ENCODE measurements at places on chromosomes 13 and 19.
A peak's percentile ranks its signal among the peaks of the same experiment; 100 is the strongest.

GRCh38 chr19:31364963-31365362 is 15.7 kb upstream of the TSHZ3 start:
- DNase-seq = no peak

- no peak for DNase-seq
Observed at GRCh38 chr13:26688286-26688685, 72.3 kb downstream of the GPR12 start.

GRCh38 chr13:57629821-57630235 is 1.7 kb upstream of the PCDH17 start:
- DNase-seq = peak; percentile 42

GRCh38 chr13:88908961-88909441 is 1237.8 kb downstream of the SLITRK5 start:
- no peak for DNase-seq

DNA sequence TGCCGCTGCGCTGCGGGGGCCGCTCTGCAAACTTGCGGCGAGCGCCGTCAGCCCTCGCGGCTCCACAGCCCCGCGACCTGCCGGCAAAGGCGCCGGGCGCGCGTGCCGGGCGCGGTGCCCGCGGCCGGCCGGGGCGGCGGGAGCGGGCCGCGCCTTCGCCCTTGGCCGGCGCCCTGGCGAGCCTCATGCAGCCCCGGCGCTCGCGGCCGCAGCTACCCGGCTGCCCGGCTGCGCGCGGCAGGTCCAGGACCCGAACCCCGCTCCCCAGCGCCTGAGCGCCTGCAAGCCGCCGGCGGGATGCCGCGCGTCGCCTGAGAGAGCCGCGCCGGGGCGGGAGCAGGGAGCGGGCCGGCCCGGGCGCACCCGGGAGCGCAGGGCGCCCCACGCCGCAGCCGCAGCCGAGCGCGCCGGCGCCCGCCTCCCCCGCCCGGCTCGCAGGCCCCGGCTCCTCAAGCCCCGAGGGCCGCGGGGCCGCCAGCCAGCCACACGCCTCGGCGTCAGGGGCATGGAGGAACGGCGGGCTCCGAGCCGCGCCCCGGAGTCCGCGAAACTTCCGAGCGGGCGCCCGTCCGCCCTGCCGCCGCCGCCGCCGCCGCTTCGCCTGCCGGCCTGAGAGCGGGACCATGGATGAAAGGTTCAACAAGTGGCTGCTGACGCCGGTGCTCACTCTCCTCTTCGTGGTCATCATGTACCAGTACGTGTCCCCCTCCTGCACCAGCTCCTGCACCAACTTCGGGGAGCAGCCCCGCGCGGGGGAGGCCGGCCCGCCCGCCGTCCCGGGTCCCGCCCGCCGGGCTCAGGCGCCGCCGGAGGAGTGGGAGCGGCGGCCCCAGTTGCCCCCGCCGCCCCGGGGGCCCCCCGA is 564 bp downstream of the HS6ST3 start:
- no peak for DNase-seq

DNA sequence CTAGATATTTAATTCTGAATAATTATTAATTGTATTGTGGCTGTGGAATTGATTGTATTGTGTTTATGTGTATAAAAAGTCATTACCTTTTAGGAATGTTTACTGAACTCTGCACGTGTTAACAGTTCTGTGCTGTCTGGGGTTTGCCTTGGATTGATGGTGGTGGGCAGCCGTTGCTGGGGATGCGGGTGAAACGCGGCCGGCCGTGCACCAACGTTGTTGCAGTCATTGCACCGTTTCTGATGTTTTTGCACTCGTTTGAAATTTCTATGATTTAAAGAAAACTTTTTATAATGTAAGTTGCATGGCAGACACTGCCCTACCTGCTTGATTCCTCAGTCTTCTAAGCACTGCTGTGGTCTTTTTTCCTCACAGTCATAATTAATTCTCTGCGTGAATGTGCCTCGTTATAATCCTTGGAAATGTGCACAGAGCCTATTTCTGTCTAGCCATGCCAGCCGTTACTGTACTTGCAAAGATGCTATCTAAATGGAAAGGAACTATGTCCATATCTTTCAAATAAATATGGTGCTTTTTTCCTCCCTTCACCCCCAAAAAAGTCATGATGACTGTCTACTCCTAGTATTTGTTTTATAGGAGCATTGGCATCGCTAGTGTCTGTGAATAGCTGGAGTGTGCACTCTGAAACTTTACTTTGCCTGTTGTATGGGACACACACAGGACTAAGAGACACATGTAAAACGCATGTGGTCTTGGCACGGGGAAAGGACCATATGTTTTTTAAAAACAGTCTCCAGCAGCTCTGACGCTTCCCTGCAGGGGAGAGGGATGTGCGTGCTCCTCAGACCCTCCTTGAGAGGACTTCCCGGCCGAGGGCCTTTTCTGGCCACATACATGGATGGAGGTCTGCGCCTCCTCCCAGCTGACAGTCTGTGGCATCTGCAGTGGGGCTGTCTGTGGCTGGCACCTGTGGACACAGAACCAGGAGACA is 40.7 kb upstream of the MCF2L start:
- no peak for DNase-seq

DNA sequence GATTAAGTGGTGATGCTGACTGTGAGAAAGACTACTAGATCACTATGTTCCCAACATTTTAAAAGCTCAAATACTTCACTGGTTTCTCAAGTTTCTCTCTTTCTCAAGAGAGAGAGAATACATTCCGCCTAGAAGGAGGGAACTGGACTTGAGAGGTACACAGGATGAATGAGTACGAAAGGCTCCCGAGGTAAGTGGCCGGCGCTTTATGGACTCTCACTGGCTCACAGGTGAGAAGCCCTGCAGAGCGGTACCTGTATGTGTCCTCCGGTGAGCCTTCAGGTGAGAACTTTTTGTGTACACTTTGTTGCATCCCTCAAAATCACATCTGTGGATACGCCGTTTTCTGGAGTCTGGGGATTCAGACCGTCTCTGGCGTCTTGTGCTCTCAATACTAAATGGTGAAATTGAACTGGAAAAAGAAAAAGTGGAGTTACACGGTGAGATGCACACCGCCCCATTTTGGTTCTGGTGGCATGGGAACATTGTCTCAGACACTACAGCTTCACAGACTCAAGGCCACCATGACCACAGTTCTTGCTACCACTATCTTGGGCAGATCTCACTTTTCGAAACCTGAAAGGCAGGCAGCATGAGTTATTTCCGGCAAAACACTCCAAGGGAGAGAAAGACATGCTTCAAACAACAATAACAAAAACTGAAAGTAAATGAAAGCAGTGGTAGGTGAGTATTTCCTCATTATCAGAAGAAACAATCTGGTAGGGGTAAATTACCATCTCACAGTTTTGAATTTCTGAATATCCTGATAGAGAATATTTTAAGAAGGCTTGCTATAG is 418.9 kb downstream of the KLF12 start:
- DNase-seq = peak; percentile 92

DNA sequence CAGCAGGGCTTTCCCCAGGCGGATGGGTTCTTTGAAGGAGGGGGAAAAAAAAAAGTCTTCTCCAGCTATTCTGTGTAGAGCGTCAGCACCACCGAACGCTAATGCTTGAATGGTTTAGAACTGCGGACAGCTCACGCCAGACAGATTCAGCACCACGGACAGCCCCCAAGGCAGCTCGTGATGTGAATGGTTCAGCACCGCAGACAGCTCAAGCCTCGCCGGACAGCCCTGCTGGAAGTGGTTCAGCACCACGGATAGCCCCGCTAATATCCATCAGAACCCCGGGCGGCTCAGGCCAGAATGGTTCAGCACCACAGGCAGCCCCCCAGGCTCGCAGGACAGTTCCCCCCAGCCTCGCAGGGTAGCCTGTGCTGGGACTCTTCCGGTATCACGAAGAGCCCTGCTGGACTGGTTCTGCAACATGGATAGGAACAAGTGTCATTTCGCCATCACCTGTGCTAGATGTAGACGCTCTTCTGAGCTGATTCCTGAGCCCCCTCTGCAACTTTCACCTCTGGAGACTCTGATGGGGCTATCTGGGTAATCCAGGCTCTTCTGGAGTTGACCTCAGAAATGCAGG is 4.9 kb upstream of the SMIM17 start:
- peak; percentile 23 for DNase-seq

DNA sequence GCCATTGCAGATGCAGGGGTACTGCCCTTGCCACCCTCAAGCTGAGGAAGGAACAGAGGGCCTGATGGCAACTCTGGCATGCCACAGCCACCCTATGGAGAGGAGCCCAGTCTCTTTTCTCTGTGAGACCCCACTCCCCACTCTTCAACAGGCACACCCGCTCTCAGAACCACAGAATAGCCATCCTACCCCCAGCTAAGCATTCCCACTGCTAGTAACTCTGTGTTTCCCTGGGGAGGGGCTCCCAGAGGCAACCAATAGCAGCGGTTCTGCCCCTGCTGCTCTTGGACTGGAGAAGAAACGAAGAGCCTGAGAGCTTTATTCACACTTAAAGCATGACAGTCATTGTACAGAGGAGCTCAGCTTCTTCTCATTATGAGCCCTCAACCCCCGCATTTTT is 49.3 kb downstream of the UBL3 start:
- no peak for DNase-seq

DNA sequence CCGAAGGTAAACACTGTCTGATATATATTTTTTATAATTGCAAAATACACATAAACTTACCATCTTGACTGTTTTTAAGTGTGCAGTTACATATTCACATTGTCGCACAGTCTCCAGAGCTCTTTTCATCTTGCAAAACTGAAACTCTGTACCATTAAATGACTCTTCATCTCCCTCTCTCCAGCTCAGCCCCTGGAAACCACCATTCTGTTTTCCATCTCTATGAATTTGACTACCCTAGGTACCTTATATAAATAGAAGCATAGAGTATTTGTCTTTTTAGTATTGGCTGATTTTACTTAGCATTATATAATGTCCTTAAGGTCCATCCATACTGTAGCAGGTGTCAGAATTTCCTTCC is 45.8 kb downstream of the LRCH1 start:
- no peak for DNase-seq

- peak; percentile 92 for DNase-seq
Observed at GRCh38 chr19:49555600-49556411, 24.6 kb downstream of the NOSIP start.

- no peak for DNase-seq
Observed at GRCh38 chr19:12484011-12484370, 625 bp downstream of the ZNF709 start.

DNA sequence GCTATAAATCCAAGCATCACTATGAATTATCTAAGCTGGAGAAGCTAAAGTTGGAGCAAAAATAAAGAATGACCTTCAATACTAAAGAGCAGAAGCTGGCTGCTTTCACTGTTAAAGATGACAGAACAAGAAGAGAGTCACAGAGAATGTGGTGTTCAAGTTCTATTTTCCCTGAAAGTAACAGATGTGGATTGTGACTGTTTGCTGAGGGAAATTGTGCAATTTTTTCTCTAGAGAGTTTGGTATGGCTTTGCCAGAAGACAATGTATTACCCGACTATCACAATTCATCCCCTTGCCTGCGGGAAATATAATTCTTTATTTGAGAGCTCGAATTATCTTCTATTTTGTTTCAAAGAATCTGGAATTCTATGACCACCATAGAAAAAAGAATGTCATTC is 83.1 kb downstream of the TNFSF13B start:
- no peak for DNase-seq

DNA sequence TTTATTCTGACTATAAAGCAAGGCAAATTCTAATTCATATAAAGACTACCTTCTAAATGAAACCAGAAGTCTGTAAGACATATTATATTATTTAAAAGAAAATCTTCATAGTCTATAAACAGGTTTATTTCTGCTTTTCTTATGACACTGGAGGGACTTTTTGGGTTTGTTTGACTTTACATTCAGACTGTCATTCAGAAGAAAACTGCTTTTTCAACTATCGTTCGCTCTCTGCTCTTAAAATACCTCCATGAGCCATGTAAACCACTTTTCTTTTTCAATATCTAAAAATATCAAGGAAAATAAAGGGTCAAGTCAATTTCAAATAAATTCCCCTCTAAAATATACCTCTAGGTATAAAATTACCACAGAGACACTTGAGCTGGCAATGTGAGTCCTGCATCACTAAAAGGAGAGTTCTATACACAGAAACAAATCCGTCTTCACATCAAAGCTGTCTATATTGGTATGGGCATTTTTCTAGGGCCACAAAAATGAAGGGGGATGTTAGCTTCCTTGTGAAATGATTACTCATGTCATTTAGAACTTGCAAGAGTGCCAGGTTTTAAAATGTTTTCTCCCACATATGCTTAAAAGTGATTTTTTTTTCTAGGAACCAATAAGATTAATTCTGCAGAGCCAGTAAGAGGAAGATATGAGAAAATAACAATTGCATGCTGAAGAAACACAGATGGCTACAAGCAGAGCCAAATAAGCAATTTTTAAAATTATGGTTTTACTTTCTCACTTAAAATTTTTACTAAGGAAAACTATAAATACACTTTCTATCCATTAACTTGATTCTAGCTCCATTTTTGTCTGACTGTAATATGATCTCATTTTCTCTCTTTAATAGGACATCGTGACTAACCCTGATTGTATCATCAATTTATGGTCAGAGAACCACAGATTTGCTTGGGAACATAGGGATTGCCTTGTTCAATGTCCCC is 181.8 kb downstream of the TBC1D4 start:
- no peak for DNase-seq

- DNase-seq = no peak
Observed at GRCh38 chr19:54804101-54804500, 691 bp downstream of the KIR2DL4 start.

- DNase-seq = no peak
Observed at GRCh38 chr19:50728084-50728737, 5.0 kb downstream of the CLEC11A start.

DNA sequence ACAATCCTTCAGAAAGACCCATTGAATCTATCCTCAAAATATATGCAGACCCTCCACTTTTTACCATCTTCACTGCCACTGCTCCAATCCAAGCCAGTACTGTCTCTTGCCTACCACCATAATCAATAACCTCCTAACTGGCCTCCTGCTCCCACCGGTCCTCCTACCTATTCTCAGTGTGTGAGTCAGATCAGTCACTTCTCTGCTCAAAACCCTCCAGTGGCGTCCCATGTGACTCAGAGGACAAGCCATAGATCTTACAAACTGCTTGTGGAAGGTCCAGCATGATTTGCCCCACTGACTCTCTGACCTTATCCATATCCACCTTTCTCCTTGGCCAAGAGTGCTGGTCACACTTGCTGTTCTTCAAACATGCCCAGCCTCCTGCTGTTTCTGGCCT is 23.4 kb upstream of the MBNL2 start:
- no peak for DNase-seq

- no peak for DNase-seq
Observed at GRCh38 chr19:43720936-43721335, 5.1 kb downstream of the IRGC start.

- DNase-seq = no peak
Observed at GRCh38 chr19:306151-306900, 15.1 kb upstream of the PLPP2 start.

- no peak for DNase-seq
Observed at GRCh38 chr13:102617697-102618350, 21.0 kb downstream of the TPP2 start.

- no peak for DNase-seq
Observed at GRCh38 chr13:80633251-80633650, 292.3 kb upstream of the SPRY2 start.

GRCh38 chr13:104614361-104615145 is 1548.3 kb upstream of the SLC10A2 start:
- no peak for DNase-seq
